ENCODE measurements at places on chromosomes 11 and 22. TPM values are rescaled to one million over a fixed set of nuclear protein-coding genes. Genes with fewer than 3 reads are reported as not detected.

- peaks cover 20% of the 10 kb centered on the region for H3K4me1 ChIP-seq
- H3K36me3 ChIP-seq: peaks cover 2% of the 10 kb centered on the region
- H3K27me3 ChIP-seq: no peaks in the 10 kb centered on the region
- H3K27ac ChIP-seq: no peak overlapping the region
- H3K4me3 ChIP-seq: no peak overlapping the region
These were observed 6.8 kb downstream of the ZDHHC8 start for GRCh38 chr22:20138417-20138738.

The KCNJ1 gene
- not detected for total RNA-seq

The CELF1 gene
- 155 TPM for total RNA-seq

DNA sequence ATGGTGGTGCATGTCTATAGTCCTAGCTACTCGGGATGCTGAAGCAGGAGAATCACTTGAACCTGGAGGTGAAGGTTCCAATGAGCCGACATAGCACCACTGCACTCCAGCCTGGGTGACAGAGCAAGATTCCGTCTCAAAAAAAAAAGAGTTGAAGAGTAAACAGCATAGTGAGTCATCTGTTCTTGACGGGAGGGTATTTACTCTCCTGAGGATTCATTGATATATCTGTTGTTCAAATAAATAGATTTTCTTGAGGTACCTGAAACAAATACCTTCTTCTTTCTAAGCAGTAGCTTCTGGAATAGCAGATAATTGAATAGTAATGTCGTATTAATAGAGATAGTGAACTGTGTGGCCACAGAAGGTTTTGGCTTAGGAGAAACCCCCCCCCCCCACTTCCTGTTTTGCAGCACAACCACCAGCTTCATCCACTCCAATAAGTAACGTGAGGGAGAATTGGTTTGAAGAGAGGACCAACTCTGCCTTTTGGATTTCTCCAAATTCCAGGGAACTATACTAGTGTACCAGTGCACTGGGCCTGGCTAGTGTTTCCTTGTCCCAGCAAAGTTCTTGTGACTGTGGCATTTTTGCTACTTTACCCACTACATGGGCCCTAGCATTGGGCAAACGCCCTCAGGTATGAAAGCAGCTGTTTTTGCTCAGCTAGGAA is 90.0 kb downstream of the PRMT3 start:
- no peak for DNase-seq
- H3K27me3 ChIP-seq: no peaks in the 10 kb centered on the region
- no peak overlapping the region for H3K27ac ChIP-seq

GRCh38 chr11:48024635-48025071 is 44.3 kb downstream of the PTPRJ start:
- no peak overlapping the region for H3K4me3 ChIP-seq
- H3K36me3 ChIP-seq: no peaks in the 10 kb centered on the region
- peaks cover 24% of the 10 kb centered on the region for H3K4me1 ChIP-seq
- H3K27me3 ChIP-seq: no peaks in the 10 kb centered on the region
- no peak for DNase-seq

DNA sequence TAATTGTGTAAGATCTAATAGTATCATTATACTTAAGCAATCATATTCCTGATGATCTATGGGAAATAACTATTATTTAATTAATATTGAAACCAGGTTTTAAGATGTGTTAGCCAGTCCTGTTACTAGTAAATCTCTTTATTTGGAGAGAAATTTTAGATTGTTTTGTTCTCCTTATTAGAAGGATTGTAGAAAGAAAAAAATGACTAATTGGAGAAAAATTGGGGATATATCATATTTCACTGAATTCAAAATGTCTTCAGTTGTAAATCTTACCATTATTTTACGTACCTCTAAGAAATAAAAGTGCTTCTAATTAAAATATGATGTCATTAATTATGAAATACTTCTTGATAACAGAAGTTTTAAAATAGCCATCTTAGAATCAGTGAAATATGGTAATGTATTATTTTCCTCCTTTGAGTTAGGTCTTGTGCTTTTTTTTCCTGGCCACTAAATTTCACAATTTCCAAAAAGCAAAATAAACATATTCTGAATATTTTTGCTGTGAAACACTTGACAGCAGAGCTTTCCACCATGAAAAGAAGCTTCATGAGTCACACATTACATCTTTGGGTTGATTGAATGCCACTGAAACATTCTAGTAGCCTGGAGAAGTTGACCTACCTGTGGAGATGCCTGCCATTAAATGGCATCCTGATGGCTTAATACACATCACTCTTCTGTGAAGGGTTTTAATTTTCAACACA is 6.4 kb downstream of the BIRC3 start:
- no peak overlapping the region for H3K27ac ChIP-seq
- peaks cover 64% of the 10 kb centered on the region for H3K36me3 ChIP-seq
- H3K27me3 ChIP-seq: no peaks in the 10 kb centered on the region
- H3K4me1 ChIP-seq: peaks cover 42% of the 10 kb centered on the region
- no peak overlapping the region for H3K4me3 ChIP-seq

GRCh38 chr11:3808861-3809623 is 682 bp downstream of the PGAP2 start:
- DNase-seq: peak; percentile 46
- H3K4me1 ChIP-seq: peaks cover 15% of the 10 kb centered on the region
- H3K36me3 ChIP-seq: peaks cover 3% of the 10 kb centered on the region
- H3K27ac ChIP-seq: peak overlapping the region; percentile 49
- peak overlapping the region; percentile 96 for H3K4me3 ChIP-seq

DNA sequence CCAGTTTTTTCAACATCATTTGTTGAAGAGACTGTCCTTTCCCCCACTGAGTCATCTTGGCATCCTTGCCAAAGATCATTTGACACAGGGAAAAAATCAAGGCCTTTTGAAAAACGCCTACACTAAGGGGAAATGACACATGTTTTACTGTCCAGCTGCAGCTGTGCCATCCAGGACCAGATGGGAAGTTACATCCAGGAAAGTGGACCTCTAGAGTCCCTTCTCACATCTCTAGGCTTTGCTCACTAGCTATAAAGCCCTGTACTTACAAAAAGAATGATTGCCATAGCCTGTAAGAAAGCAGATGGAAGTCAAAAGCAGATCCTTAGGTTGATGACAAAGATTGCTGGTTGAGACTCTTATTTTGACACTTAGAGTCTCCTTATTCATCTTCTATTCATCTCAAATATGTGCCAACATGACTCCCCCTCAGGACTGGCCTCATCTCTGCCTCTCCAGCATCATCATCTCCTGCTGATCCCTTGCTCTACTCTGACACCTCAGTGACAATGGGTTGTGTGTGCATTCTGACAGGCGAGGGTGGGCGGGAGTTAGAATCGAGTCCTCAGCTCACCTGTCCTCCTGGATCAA is 22.8 kb downstream of the OSBP2 start:
- H3K36me3 ChIP-seq: no peaks in the 10 kb centered on the region
- H3K27ac ChIP-seq: no peak overlapping the region
- DNase-seq: no peak
- H3K27me3 ChIP-seq: no peaks in the 10 kb centered on the region

DNA sequence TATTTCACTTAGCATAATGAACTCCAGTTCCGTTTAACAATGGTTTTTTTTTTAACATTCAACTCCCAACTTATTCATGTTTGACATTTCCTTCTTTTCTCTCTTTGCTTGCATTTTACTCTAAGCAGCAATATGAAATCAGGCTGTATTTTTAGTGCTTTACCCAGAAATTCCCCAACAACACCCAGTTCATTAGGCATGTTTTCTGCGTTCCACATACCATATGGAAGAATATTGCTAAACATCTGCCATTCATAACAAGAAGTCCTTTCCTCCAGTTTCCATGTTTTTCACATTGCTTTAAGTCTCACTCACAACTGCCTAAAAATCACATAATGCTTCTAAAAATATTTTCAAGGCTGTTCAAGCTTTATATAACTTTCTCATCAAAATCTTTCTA is 45.8 kb downstream of the PLAAT5 start:
- no peak for DNase-seq
- peaks cover 3% of the 10 kb centered on the region for H3K27me3 ChIP-seq
- H3K4me1 ChIP-seq: peaks cover 7% of the 10 kb centered on the region
- no peak overlapping the region for H3K4me3 ChIP-seq

DNA sequence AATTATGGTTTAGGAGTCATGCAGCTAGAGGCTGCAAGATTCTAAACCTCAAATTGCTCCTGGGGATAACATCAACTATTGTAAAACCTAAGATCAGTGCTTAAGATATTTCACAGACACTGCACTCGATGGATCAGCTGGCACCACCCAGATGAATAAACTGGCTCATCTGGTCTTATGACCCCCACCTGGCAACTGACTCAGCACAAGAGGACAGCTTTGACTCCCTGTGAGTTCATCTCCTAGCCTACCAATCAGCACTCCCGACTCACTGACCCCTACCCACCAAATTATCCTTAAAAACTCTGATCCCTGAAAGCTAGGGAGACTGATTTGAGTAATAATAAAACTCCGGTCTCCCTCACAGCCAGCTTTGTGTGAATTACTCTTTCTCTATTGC is 782 bp upstream of the TTC12 start:
- no peaks in the 10 kb centered on the region for H3K27me3 ChIP-seq
- peak overlapping the region; percentile 82 for H3K27ac ChIP-seq
- H3K4me1 ChIP-seq: peaks cover 25% of the 10 kb centered on the region
- H3K36me3 ChIP-seq: peaks cover 21% of the 10 kb centered on the region
- no peak for DNase-seq
- H3K4me3 ChIP-seq: peak overlapping the region; percentile 82

DNA sequence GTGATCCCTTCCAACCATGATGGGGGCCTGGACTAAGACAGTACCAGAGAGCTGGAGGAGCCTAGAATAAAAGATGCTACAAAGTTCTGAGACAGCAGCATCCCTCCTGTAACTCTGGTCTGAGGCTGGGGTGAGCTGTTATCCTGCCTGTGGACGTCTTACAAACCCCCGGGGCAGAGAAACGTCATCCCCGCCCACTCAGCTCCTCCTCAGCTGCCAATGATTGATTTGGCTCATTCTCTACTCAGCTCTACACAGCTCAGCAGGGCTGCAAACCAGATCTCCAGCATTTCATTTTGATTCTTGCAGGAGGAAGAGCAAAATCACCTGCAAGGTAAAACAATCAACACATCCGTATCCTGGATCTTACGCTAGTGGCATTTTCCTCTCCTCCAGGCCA is 55.5 kb downstream of the CSNK2A3 start:
- H3K4me1 ChIP-seq: no peaks in the 10 kb centered on the region
- DNase-seq: no peak
- H3K27ac ChIP-seq: no peak overlapping the region
- H3K27me3 ChIP-seq: no peaks in the 10 kb centered on the region

DNA sequence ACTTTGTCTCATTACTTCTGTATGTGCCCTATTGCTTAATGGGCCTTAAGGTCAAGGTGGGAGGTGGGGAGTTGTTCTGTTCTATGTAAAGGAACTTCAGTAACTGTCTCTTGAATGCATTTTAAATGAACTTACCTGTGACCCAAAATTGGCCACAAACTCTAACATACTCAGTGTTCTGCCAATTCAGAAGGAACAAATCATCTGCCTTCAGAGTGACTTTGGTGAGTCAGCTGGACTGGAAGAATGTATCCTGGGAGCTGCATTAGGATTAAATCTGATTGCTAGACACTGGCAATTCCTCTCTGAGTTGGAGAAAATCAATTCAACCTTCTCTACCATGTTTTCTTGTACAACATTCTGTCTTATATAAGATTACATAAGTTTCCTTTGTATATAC is 1104.8 kb downstream of the DLG2 start:
- no peaks in the 10 kb centered on the region for H3K27me3 ChIP-seq
- H3K36me3 ChIP-seq: no peaks in the 10 kb centered on the region
- DNase-seq: no peak
- no peaks in the 10 kb centered on the region for H3K4me1 ChIP-seq
- H3K27ac ChIP-seq: no peak overlapping the region

- no peaks in the 10 kb centered on the region for H3K27me3 ChIP-seq
- DNase-seq: no peak
- peak overlapping the region; percentile 32 for H3K4me3 ChIP-seq
- H3K36me3 ChIP-seq: peaks cover 12% of the 10 kb centered on the region
- H3K4me1 ChIP-seq: peaks cover 9% of the 10 kb centered on the region
These were observed 890 bp upstream of the ARFGAP3 start for GRCh38 chr22:42857845-42858481.

DNA sequence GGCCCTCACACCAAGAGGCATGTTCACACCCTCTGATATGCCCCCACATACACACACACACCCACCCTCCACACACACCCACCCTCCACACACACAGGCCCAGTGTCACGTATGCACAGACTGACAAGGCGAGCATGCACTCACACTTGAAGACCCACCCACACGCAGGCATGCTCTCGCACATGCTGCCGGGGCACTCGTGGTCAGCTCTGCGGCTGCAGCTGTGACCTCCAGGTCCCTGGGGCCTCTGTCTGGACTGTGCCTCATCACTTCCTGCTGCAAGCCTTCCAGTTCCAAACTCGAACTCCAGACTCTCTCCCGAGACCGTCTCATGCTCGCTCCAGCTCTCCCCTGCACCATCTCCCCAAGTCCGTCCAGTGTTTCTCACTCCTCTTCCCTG is 9.5 kb downstream of the DCHS1 start:
- no peaks in the 10 kb centered on the region for H3K27me3 ChIP-seq
- no peak overlapping the region for H3K27ac ChIP-seq
- H3K36me3 ChIP-seq: no peaks in the 10 kb centered on the region
- H3K4me3 ChIP-seq: no peak overlapping the region

- no peaks in the 10 kb centered on the region for H3K27me3 ChIP-seq
- peak overlapping the region; percentile 93 for H3K27ac ChIP-seq
- DNase-seq: peak; percentile 75
These were observed 678 bp upstream of the INPPL1 start for GRCh38 chr11:72223615-72224563.

- H3K4me3 ChIP-seq: no peak overlapping the region
- no peaks in the 10 kb centered on the region for H3K4me1 ChIP-seq
- H3K36me3 ChIP-seq: no peaks in the 10 kb centered on the region
These were observed 45.4 kb upstream of the SLC22A12 start for GRCh38 chr11:64545619-64546018.

GRCh38 chr11:68211546-68211945 is 1.6 kb downstream of the KMT5B start:
- H3K4me1 ChIP-seq: peaks cover 47% of the 10 kb centered on the region
- DNase-seq: no peak
- H3K4me3 ChIP-seq: peak overlapping the region; percentile 82
- H3K27me3 ChIP-seq: peaks cover 15% of the 10 kb centered on the region
- no peaks in the 10 kb centered on the region for H3K36me3 ChIP-seq
- H3K27ac ChIP-seq: peak overlapping the region; percentile 71

GRCh38 chr11:73114835-73115220 is 27.3 kb downstream of the FCHSD2 start:
- peaks cover 2% of the 10 kb centered on the region for H3K4me1 ChIP-seq
- H3K27ac ChIP-seq: no peak overlapping the region
- peaks cover 20% of the 10 kb centered on the region for H3K36me3 ChIP-seq
- DNase-seq: no peak
- no peak overlapping the region for H3K4me3 ChIP-seq
- H3K27me3 ChIP-seq: no peaks in the 10 kb centered on the region

- H3K36me3 ChIP-seq: peaks cover 2% of the 10 kb centered on the region
- peaks cover 15% of the 10 kb centered on the region for H3K27me3 ChIP-seq
- no peak overlapping the region for H3K27ac ChIP-seq
These were observed 439.7 kb downstream of the BUD13 start for GRCh38 chr11:116333001-116333535.

- no peaks in the 10 kb centered on the region for H3K4me1 ChIP-seq
- H3K27me3 ChIP-seq: peaks cover 51% of the 10 kb centered on the region
- H3K4me3 ChIP-seq: no peak overlapping the region
- H3K36me3 ChIP-seq: no peaks in the 10 kb centered on the region
- no peak for DNase-seq
These were observed 34.8 kb downstream of the MRGPRX2 start for GRCh38 chr11:19025481-19026406.

- H3K27me3 ChIP-seq: peaks cover 11% of the 10 kb centered on the region
- no peaks in the 10 kb centered on the region for H3K4me1 ChIP-seq
- DNase-seq: no peak
- H3K27ac ChIP-seq: no peak overlapping the region
These were observed 15.0 kb downstream of the SLC1A2 start for GRCh38 chr11:35404388-35404775.

The DBX1 gene
- total RNA-seq: not detected

The CBX6 gene
- total RNA-seq: 141 TPM

All from activated naive CD8-positive, alpha-beta T cell treated with anti-CD3 and anti-CD28 coated beads for 36 hours (primary cell).